ENCODE measurements at places on chromosomes 6 and 20.

DNA sequence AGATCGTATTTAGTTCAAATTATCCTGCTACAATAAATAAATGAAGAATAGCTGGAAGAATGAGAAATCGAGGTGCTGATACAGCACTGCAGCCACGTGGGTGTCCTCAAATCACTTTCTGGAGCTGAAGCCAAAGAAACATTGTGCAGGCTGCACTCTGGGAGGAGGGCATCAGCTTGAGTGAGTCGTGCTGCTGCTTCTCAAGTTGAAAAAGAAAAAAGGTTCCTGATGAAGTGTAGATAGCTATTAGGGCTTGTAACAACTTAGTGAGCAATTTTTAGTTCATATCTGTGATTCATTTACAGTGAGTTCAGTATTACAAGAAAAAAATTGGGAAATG is 40.5 kb downstream of the DSE start:
- H3K27ac ChIP-seq = no peak overlapping the region
- H3K4me1 ChIP-seq = peaks cover 19% of the 10 kb centered on the region
- no peaks in the 10 kb centered on the region for H3K27me3 ChIP-seq
- DNase-seq = no peak
- no peaks in the 10 kb centered on the region for H3K36me3 ChIP-seq
- no peak overlapping the region for H3K4me3 ChIP-seq

- no peak overlapping the region for H3K4me3 ChIP-seq
- no peaks in the 10 kb centered on the region for H3K27me3 ChIP-seq
- no peak overlapping the region for H3K27ac ChIP-seq
These were observed 105.9 kb downstream of the SLC35F1 start for GRCh38 chr6:118012944-118013343.

DNA sequence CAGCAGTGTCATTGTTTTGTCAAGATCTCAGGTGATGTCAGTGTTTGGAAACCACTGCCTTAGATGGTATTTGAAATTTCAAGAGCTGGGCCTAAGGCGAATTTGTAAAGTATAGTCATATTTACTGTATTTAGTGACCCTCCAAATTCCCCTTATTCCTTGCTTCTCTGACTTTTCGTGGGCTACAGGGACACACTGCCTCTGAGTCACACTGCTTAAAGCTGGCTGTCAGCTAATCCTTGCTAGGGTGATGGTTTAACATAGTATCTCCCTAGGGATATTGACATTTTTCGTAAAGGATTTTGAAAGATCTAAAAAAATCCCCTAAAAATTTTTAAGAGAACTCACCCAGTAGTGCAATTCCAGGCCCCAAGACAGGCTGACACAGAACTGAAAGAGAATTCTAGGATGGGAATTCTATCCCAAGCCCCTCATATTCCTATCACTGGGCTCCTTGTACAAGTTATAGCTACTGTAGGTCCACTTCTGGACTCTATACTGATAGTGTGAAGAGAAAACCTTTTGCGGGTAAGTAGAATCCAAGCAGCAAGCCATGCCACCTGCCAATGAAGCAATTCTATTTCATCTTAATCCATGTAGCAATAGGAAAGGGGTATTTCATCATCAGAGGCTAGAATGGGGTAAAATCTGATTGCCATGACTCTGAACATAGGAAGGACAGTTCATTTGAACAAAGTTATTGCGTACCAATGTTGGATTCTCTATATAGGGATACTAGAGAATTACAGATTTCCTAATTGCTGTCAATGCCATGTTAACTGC is 4.3 kb downstream of the BMP6 start:
- no peak overlapping the region for H3K27ac ChIP-seq
- peaks cover 56% of the 10 kb centered on the region for H3K27me3 ChIP-seq
- no peak for DNase-seq
- peaks cover 26% of the 10 kb centered on the region for H3K4me1 ChIP-seq
- H3K4me3 ChIP-seq = no peak overlapping the region

GRCh38 chr6:4320860-4321259 is 185.5 kb upstream of the ECI2 start:
- no peak for DNase-seq
- H3K27me3 ChIP-seq = no peaks in the 10 kb centered on the region
- H3K4me3 ChIP-seq = no peak overlapping the region
- H3K27ac ChIP-seq = no peak overlapping the region
- no peaks in the 10 kb centered on the region for H3K36me3 ChIP-seq
- peaks cover 14% of the 10 kb centered on the region for H3K4me1 ChIP-seq

Data from GM23338 (cell line).